ENCODE measurements at places on chromosomes 7 and 10.
A peak's percentile ranks its signal among the peaks of the same experiment; 100 is the strongest.

DNA sequence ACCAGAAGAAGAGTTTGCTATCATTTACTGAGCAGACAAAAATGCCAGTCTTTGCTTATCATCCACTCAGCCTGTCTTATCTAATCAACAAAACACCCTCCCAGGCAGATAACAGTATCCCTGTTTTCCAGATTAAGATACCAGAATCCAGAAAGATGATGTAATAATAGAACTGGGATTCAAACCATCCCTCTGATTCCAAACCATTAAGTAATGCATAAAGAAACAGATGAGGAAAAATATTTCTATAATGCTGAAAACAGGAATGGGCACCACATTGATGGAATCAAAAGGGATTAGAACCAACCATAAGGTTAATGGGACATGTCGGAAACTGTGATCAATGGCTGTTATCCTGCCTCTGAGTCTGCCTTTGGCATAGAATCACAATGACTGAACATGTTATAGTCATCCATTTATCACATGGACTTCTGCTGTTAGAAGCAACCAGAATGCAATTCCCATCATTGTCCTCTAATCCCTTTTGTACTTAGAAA lies 92.1 kb upstream of the RSU1 start:
- no peak overlapping the region for H3K27ac ChIP-seq
- peaks cover 24% of the 10 kb centered on the region for H3K27me3 ChIP-seq
- no peak overlapping the region for H3K4me3 ChIP-seq
- peaks cover 4% of the 10 kb centered on the region for H3K36me3 ChIP-seq

- peaks cover 19% of the 10 kb centered on the region for H3K36me3 ChIP-seq
- H3K27me3 ChIP-seq = peaks cover 4% of the 10 kb centered on the region
- peak within 1 kb of the TSS; percentile 85 for H3K4me3 ChIP-seq
- H3K27ac ChIP-seq = peak within 1 kb of the TSS; percentile 29
Observed at GRCh38 chr10:119029613-119030420, at the start of gene NANOS1. Gene NANOS1, plus strand, starts transcription at chr10:119029714. Its CDS starts 88 bp downstream, at chr10:119029802.

DNA sequence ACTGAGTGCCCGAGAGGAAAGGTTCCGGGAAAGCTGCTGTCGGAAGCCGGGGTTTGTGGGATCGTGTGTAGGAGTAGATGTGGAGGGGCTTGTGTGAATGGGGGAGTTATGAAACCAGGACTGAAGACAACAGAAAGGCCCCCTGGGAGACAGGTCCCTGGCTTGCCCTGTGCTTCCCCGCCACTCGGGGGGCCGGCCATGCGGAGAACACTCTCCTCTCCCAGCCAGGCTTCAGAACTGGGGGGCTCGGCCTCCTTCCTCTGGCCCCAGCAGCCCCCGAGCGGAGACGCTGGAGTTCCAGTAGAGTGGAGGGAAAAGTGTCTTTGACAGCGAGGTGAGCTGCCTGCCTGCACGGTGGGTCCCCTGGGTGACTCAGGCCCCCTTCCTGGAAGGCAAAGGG lies 185.0 kb downstream of the MGMT start:
- DNase-seq = no peak
- no peaks in the 10 kb centered on the region for H3K27me3 ChIP-seq
- H3K4me3 ChIP-seq = no peak overlapping the region
- peaks cover 3% of the 10 kb centered on the region for H3K36me3 ChIP-seq

- DNase-seq = no peak
- H3K27me3 ChIP-seq = peaks cover 67% of the 10 kb centered on the region
- no peak overlapping the region for H3K27ac ChIP-seq
- H3K4me3 ChIP-seq = no peak overlapping the region
Observed at GRCh38 chr10:49688920-49689319, 9.5 kb downstream of the C10orf53 start.

- peak overlapping the region; percentile 73 for H3K4me3 ChIP-seq
- no peaks in the 10 kb centered on the region for H3K36me3 ChIP-seq
- H3K27ac ChIP-seq = peak overlapping the region; percentile 75
- H3K4me1 ChIP-seq = peaks cover 41% of the 10 kb centered on the region
- no peak for DNase-seq
Observed at GRCh38 chr10:78292982-78293865, 259.6 kb downstream of the RPS24 start.

GRCh38 chr10:34217524-34217923 lies 597.6 kb downstream of the PARD3 start:
- peaks cover 39% of the 10 kb centered on the region for H3K27me3 ChIP-seq
- H3K4me3 ChIP-seq = no peak overlapping the region
- peak overlapping the region; percentile 5 for H3K27ac ChIP-seq
- no peak for DNase-seq

DNA sequence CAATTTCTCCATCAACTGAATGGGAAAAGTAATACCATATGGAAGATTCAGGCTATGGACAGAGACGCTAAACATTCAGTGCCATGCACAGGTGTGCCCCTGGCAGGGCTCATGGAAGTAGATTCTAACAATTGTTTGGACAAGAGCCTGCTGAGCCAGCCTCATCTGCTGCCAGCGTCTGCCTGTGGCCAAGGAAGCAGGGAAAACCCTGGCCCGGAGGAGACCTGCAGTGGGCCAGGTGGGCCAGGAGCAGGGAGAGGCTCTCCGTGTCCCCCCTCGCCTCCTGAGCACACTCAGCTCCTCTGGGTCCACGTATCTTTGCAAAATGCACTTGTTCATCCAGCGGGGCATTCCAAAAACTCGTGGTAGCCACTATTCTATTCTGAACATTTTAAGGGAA lies 130.1 kb downstream of the TCERG1L start:
- DNase-seq = peak; percentile 45
- no peak overlapping the region for H3K4me3 ChIP-seq
- H3K27me3 ChIP-seq = no peaks in the 10 kb centered on the region
- H3K4me1 ChIP-seq = no peaks in the 10 kb centered on the region

All from type B pancreatic cell (in vitro differentiated cells).